Large intestine (tissue), 12 donors: ENCODE measurements at places on chromosomes 2 and 18. TPM values are rescaled to one million over a fixed set of nuclear protein-coding genes. Genes with fewer than 3 reads are reported as not detected.

DNA sequence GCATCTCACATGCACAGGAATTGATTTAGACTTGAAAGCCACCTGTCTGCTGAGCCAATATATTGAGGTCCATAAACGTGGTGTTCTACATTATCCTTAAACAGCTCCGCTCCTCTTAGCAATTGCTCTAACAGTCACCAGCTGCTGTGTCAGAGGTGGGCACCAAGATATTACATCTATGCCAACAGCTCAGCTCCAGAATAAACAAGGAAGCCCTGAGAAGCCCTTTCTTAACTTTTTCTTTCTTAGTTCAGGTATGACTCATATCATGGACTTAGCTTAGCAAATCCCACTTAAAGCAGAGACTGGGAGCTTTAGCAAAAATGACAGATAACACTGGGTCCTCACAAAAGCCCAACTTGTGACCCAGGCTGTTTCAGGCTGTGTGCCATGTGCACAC, 436.6 kb downstream of the IRS1 start:
- no peak overlapping the region for H3K4me3 ChIP-seq
- no peak overlapping the region for H3K27ac ChIP-seq
- peaks cover 2% of the 10 kb centered on the region for H3K27me3 ChIP-seq

DNA sequence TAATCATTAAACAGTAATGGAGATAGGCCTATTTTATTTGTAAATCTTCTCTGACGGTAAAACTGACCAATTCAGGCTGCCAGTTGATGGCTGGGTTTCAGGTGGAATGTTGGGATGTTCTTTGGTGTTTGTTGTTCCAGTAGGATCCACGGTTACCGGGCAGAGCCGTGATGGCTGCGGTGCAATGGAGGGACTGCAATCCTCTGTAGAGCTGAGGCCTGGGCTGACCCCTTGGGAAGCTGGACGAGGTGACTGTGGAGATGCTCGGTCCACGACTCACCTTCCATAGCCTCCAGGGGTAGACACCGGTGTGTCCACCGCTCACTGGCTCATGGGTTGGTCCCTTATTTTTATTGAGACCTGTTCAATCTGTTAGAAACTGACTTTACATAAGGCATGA, 42.5 kb downstream of the ZNF519 start:
- DNase-seq = no peak
- no peak overlapping the region for H3K27ac ChIP-seq
- H3K27me3 ChIP-seq = no peaks in the 10 kb centered on the region
- no peaks in the 10 kb centered on the region for H3K36me3 ChIP-seq
- no peak overlapping the region for H3K4me3 ChIP-seq

DNA sequence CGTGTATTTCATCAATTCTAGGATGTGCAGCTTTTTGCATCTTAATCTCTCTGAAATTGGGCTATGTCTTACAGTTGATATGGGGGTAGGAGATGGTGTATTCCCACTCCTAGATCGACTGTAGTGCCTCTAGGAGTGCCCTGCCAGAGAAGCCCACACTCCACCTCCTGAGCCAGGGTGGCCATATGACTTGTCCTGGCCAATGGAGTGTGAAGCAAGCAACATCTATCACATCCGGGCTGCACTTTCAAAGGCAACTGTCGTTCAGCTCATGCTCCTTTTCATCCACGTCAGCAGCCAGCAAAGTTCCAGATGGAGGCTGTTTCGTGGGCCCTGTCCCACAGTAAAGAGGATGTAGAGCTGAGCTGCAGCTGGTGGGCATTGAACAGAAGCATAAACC, 149.4 kb upstream of the SLC1A4 start:
- no peaks in the 10 kb centered on the region for H3K36me3 ChIP-seq
- H3K27ac ChIP-seq = no peak overlapping the region
- no peaks in the 10 kb centered on the region for H3K27me3 ChIP-seq
- no peaks in the 10 kb centered on the region for H3K4me1 ChIP-seq
- no peak for DNase-seq

- no peak overlapping the region for H3K27ac ChIP-seq
- no peak overlapping the region for H3K4me3 ChIP-seq
- no peaks in the 10 kb centered on the region for H3K36me3 ChIP-seq
- H3K4me1 ChIP-seq = peaks cover 7% of the 10 kb centered on the region
Observed at GRCh38 chr2:226483143-226483542, 316.5 kb downstream of the IRS1 start.

DNA sequence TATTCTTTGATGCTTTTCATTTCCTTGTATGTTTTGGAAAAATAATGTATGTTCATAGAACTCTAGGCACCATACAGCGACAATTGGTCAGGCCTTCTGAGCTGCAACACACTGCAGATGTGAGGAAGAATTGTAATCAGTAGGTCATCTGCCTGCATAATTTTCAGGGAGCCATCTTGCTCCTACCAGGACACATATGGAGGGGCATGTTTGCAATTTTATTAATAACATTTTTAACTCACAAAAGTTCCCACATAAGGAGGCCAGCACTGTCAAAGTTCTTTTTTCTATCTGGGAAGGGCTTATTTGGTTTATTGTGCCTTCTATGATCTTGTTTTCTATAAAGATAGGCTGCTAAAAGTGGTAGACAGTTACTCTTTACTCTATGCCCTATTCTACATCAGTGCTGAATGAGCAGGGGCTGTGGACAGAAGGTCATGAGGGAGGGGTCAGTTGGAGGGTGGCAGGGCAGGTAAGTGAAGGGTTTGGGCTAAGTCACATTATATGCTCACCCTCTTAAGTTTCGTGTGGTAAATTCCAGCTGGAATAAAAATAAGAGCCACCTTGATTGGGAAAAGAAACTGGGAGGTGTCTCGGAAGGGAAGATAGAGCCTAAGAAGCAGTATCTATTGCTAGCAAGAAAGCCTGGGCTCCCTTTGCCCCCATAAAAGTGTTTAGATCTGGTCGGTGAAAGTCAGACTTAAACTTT, 126.3 kb downstream of the PLCL1 start:
- no peak for DNase-seq
- no peaks in the 10 kb centered on the region for H3K4me1 ChIP-seq
- no peaks in the 10 kb centered on the region for H3K36me3 ChIP-seq
- H3K27me3 ChIP-seq = no peaks in the 10 kb centered on the region
- H3K27ac ChIP-seq = no peak overlapping the region
- no peak overlapping the region for H3K4me3 ChIP-seq

- H3K4me3 ChIP-seq = no peak overlapping the region
- no peak overlapping the region for H3K27ac ChIP-seq
- H3K36me3 ChIP-seq = no peaks in the 10 kb centered on the region
- H3K27me3 ChIP-seq = no peaks in the 10 kb centered on the region
- no peak for DNase-seq
Observed at GRCh38 chr2:140737006-140737405, 1393.8 kb downstream of the LRP1B start.

DNA sequence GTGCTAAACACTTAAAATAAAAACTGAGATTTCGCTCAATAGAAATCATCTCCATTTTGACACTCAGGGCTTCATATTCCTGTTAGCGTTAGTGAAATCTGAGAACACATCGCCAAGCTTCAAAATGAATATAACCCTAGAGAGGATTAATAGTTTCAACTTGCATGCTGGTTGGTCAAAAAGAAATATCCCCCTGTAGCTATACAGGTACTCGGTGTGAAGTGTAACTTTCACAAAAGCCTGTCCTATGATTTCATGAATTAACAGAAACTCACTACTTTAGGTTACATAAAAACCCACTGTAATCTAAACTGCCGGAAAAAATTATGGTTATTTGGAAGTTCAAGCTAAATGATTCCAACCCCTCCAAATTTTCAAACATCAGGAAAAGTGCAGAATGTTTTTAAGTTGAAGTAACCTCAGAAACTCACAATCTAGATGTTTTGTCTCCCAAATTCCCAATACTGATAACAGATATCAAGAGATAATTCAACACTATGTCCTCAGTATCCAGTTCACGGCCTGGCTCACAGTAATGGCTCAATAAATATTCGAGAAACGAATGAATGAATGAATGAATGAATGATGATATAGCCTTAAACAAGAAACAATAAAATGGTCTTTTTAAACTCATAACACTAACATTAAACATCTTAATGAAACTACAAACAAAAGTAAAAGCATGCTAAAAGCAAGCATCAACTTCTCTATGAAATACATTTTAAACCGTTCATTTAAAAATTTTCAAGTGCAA, 2.5 kb downstream of the TLK1 start:
- no peak for DNase-seq
- peaks cover 6% of the 10 kb centered on the region for H3K4me1 ChIP-seq
- H3K4me3 ChIP-seq = peak overlapping the region; percentile 96
- no peaks in the 10 kb centered on the region for H3K27me3 ChIP-seq

- H3K36me3 ChIP-seq = peaks cover 29% of the 10 kb centered on the region
- peaks cover 6% of the 10 kb centered on the region for H3K4me1 ChIP-seq
- DNase-seq = peak; percentile 85
- no peak overlapping the region for H3K4me3 ChIP-seq
- no peaks in the 10 kb centered on the region for H3K27me3 ChIP-seq
Observed at GRCh38 chr18:58682429-58683069, 11.3 kb downstream of the MALT1 start.

- H3K4me1 ChIP-seq = no peaks in the 10 kb centered on the region
- H3K4me3 ChIP-seq = no peak overlapping the region
- no peak overlapping the region for H3K27ac ChIP-seq
- no peak for DNase-seq
- H3K27me3 ChIP-seq = no peaks in the 10 kb centered on the region
Observed at GRCh38 chr2:225340923-225341322, 58.6 kb upstream of the NYAP2 start.

GRCh38 chr2:124267794-124268193, 242.7 kb downstream of the CNTNAP5 start:
- H3K27me3 ChIP-seq = no peaks in the 10 kb centered on the region
- no peak overlapping the region for H3K4me3 ChIP-seq
- DNase-seq = no peak
- no peaks in the 10 kb centered on the region for H3K36me3 ChIP-seq
- H3K4me1 ChIP-seq = no peaks in the 10 kb centered on the region

SGPP2 gene
- 6.6 TPM for polyA plus RNA-seq

HOXD13 gene
- polyA plus RNA-seq = not detected

GAL3ST2 gene
- polyA plus RNA-seq = 0.31 TPM

RFTN2 gene
- 4.5 TPM for polyA plus RNA-seq

CNGA3 gene
- polyA plus RNA-seq = 2.3 TPM

LYG2 gene
- 0.16 TPM for polyA plus RNA-seq
